ENCODE measurements at places on chromosomes 11 and 22. TPM values are rescaled to one million over a fixed set of nuclear protein-coding genes. Genes with fewer than 3 reads are reported as not detected.

CD151 gene
- total RNA-seq: 916 TPM

SIK3 gene
- 10.0 TPM for total RNA-seq

LINC01488 gene
- total RNA-seq: not detected

TANGO2 gene
- total RNA-seq: 71.9 TPM

PPARA gene
- total RNA-seq: 14.6 TPM

DNA sequence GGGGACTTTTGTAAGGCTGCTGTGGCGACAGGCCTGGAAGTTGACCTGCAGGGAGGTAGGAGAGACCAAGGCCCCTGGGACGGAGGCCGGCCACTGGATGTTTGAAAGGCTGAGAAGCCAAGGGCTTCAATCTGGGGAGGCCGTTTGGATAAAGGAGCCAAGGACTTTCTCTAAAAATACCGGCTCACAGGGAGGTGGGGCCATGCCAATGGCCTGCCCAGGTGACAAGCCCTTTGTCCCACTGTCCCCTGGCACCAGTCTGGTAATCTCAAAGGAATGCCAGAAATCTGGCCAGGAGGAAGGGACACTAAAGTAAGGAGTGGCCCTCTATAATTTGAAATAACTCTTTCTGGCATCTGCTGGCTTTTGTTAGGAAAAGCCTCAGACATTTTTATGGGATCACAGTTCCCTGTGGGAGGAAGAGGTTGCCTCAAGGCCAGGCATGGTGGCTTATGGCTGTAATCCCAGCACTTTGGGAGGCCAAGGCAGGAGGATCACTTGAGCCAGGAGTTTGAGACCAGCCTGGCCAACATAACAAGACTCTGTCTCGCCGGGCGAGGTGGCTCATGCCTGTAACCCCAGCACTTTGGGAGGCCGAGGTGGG is 1.9 kb upstream of the CHKA start:
- DNase-seq: peak; percentile 94

GRCh38 chr11:12137005-12137690 is 26.8 kb downstream of the MICAL2 start:
- no peak for DNase-seq

DNA sequence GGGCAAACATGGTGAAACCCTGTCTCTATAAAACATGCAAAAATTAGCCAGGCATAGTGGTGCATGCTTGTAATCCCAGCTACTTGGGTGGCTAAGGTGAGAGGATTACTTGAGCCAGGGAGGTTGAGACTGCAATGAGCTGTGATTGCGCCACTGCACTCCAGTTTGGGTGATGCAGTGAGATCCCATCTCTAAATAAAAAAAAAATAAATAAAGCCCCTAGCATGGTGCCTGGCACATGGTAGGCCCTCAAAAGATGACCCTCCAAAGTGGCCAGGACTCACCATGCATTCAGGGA is 74.6 kb downstream of the PTPRJ start:
- DNase-seq: no peak

DNA sequence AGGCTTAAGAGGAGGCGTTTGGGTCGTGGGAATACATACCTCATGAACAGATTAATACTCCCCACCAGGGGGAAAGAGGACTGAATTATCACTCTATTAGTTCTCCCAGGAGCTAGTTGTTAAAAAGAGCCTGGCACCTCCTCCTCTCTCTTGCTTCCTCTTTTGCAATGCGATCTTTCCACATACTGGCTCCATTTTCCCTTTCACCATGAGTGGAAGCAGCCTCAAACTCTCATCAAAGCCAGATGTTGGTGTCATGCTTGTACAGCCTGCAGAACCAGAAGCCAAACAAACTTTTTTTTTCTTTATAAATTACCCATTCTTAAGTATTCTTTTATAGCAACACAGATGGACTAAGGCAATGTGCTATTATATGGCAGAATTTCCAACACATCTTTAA is 258.5 kb downstream of the FAM76B start:
- no peak for DNase-seq

DNA sequence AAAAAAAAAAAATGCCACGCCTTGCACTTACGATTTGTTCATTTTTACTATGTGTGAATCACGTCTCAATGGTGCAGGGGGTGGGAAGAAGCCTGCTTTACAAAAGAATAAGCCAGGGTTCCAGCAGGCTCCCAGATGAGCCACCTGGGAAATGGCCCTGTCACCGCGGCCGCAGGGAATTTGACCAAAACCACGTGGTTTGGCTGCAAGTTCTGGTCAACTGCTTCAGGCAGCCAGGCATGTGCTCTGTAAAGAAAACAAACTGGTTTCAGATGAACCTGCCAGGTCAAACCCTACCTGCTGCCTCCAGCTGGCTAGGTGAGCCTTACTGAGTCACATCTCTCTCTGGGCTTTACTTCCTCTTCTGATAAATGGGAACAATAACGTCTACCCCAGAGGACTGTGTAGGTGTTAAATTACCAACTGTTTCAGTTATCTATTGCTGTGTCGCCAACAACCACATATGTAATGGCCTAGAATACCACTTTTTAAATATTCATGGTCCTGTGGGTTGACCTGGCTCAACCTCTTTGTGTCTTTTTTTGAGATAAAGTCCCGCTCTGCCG is 30.5 kb upstream of the GCAT start:
- DNase-seq: peak; percentile 81

- no peak for DNase-seq
Observed at GRCh38 chr11:61082062-61082870, 20.0 kb upstream of the CD5 start.

Measured in HT-29 (cell line).